ENCODE measurements at places on chromosomes 3 and 15. TPM values are rescaled to one million over a fixed set of nuclear protein-coding genes. Genes with fewer than 3 reads are reported as not detected.
A peak's percentile ranks its signal among the peaks of the same experiment; 100 is the strongest.

GRCh38 chr3:111904376-111905241 lies 45.5 kb downstream of the PHLDB2 start:
- peak; percentile 38 for DNase-seq

DNA sequence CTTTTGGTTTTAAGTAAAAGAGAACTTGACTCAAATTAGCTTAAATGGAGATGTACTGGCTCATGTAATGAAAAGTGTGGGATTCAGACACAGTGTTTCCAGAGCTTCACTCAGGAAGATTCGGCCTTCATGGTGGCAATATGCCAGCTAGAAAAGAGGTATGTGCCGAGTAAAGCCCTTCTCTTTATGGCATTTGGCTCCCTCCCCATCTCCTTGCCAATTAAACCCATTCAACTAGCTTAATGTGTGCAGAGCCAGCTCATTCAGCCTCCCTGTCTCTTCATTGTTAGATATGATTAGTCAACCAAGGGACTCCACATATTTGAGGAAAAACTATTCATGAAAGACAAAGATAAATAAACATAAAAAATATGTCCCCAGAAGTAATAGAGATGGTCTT lies 15.0 kb upstream of the TRANK1 start:
- no peak for DNase-seq

- no peak for DNase-seq
Measured at GRCh38 chr3:187725653-187726370, 19.5 kb downstream of the BCL6 start.

DNA sequence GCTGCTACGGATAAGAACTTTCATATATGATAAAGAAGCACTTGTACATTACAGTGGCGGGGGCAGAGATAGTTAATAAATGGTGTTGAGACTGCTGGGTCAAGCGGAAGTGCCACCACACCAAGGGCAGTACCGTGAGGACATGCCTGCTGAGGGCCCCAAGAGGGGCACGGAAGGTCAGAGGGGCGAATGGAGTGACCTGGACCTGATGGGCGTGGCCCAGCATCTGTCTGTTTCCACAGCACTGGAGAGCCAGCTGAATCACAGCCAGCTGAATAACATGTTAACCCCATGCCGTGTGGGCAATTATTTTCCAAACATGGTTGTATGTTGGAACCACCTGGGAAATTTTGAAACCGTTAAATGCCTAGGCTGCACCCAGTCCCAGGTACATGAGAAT lies 37.2 kb downstream of the ANKDD1A start:
- no peak for DNase-seq

GRCh38 chr3:94009608-94010007 lies 18.8 kb downstream of the STX19 start:
- no peak for DNase-seq

DNA sequence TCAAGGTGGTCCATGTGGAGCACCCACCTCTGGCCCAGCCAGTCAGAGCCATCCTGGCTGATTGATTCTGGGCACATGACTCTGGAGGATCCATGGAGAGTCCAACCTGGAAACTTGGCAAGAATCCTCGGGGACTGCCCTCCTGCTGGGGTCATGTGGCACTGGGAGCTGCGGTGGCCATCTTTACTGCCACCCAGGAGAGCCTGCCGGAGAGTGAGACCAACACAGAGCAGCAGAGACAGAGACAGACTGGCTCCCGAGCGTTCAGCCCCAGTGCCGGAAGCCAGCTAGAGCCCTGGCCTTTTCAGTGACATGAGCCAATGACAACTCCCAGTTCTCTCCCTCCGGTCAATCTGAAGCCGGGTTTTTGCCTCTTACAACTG lies 11.5 kb upstream of the GATA2 start:
- DNase-seq: no peak

GRCh38 chr3:179713643-179714090 lies 60.8 kb downstream of the USP13 start:
- DNase-seq: no peak

ARHGEF26 gene
- 6.3 TPM for total RNA-seq

CYP8B1 gene
- 0.90 TPM for total RNA-seq
